ENCODE measurements at places on chromosomes 3 and 15.

DNA sequence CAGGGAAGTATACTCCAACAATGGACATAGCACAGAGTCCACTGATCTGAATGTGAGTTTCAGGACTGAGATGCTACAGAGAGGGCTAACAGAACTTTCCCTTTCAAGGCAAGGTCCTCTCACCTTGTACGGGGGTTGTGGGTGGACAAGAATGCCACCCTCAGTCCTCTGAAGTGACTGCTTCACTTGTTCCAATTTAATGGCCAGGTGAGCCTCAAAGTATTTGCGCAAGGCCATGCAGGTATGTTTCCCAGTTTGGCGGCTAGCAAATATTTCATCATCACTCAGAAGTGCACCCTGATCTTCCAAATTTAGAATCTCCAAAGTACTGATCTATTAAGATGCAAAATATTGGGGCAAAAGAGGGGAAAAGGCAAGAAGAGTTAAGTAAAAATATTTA, 38.1 kb downstream of the RBM15B start:
- no peak for DNase-seq

- DNase-seq, result no peak
These were observed 290.4 kb upstream of the STT3B start for GRCh38 chr3:31242026-31242960.

DNA sequence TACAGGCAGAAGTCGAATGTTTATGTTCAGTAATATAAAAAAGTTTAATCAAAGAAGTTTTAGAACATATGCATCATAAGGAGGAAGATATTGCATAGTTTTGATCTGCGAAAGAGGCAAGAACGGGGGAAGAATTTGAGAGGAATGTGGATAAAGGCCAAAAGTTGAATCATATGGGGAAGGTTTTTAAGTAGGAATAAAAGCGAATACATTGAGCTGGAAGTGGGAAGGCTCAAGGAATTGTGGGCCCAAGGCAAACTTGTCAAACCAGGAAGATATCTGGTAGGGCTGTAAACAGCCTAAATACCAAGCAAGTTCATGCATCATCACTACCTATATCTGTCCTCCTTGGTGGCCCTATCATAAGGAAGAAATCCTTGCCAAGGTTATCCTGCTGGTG, 186.9 kb downstream of the MAGI1 start:
- DNase-seq, result no peak

- DNase-seq, result no peak
These were observed 111.7 kb downstream of the ADCY5 start for GRCh38 chr3:123337226-123337625.

GRCh38 chr15:58298879-58299850, 132.6 kb upstream of the LIPC start:
- DNase-seq, result no peak

- DNase-seq, result peak; percentile 41
These were observed 40.5 kb upstream of the CSPG4 start for GRCh38 chr15:75753145-75753544.

DNA sequence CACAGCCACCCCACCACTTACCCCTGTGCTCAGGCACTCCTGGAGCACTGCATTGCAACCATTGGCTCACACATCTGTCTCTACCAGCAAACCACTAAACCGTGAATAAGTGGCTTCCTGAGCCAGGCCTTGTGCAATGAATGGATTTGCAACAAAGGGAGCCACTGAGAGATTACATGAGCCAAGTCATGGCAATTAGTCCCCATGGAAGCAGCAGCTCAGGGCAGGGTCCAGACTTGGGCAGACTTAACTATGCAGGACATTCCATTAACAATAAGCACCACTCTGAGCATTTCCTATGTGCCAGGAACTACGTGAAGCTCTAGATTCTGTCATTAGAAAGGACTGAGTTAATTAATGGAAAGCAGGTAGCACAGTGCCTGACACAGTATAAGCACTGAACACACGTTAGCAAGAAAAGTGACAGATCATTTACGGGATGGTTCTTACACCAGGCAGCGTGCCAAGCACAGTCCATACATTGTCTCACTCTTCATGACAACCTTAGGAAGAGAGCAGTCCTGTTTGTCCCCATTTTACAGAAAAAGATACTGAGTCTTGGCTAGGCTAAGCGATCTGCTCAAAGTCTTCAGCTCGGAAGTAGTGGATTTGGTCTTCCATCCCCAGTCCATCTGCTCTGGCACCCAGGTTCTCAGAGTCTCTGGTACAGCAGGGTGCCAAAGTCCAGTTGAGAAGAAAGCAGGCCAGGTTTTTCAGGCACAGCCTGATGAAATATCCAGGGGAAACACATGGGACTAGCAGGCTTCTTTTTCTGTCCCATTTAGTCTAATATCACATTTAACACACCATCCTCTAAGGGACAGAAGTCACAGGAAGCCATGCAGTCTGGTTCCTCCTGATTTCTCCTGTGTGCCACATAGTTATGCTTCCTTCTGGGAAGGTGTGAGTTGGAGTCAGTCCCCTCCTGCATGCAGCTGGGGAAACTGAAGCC, 44.1 kb downstream of the LIPC start:
- no peak for DNase-seq

GRCh38 chr3:45104715-45105711, 41.2 kb downstream of the CDCP1 start:
- no peak for DNase-seq

- no peak for DNase-seq
These were observed 34.8 kb downstream of the LMCD1 start for GRCh38 chr3:8536096-8537056.

DNA sequence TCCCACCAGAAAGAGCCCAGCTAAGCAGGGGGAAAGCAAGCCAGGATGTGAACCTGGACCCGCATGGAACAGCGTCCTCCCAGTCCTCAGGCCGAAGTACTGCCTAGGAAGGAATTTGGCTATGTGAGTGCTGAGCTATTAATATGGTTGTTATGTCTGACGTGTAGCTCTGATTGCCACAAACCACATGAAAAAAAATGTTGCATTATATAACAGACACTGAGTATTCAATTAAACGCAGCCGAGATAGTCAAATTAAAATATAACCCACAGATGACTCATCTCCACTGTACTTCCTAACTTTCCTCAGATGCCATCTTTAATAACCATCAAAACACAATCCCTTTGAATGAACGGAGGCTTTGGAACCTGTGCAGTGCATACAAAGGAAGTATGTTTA, 111.1 kb downstream of the GABRB3 start:
- no peak for DNase-seq

- DNase-seq, result no peak
These were observed 89.7 kb upstream of the GRM7 start for GRCh38 chr3:6771171-6771570.

All from activated effector memory CD4-positive, alpha-beta T cell treated with anti-CD3 and anti-CD28 coated beads, Interleukin-2, amount 50 U/mL, for 16 hours (primary cell).